Stimulated activated CD4-positive, alpha-beta T cell treated with anti-CD3 and anti-CD28 coated beads, Interleukin-15, amount 100 ng/mL, for 1 hour (primary cell): ENCODE measurements at places on chromosomes 4 and X.

DNA sequence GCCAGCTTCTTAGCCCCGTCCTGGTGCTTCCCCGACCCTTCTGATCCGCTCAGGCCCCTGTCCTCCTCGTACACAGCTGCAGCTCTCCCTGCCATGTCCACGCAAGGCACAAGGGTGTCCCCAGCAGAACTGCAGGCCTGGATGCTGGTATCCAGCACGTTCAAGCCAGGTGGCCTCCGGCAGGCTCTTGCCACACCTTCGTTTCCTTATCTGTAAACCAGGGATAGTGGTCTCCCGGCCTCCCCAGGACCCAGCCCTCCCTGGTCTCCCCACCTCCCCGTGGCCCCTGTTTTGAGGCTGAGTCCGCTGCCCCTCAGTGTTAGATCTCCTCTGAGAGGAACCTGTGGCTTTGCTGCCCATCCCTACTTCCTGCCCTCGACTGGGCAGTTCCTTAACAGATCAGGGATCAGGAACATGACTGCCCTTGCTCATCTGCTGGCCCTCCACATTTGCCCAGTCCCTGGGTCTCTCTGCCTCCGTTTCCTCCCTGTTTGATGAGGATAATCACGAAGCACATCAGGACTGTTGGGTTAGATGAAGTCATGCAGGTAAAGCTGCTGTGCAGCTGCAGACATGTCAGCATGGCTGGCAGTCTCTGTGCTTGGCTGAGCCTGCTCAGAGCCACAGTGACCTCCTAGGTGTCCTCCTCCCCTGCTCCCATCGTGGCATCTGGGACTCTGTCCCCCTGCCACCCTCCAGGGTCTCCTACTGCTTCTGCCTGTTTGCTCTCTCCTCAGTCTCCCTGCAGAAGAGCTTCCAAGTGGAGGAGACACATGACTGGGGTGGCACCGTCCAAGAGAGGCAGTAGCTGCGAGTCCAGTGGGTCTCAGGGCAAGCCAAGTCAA is 32.9 kb downstream of the PIGG start:
- DNase-seq: no peak

GRCh38 chr4:84673475-84674240 is 90.7 kb downstream of the CDS1 start:
- DNase-seq: no peak

DNA sequence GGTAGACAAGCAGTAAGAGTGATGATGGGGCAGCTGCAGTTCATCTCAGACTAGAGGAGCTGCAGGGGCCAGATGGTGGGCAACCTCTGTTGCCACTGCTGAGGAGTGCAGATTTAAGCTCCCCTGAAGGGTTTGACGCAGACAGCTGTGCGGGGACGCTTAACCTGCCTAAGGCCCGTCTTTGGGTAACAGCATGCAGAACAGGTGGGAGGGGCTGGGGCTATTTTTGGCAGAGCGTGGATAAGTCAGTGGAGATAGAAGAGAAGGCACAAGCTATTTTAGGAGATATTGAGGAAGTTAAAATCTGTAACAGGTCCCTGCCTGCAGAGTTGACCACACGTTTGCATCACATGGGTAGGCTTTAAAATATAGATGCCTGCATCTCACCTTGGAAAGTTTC is 10.5 kb downstream of the CD99 start:
- no peak for DNase-seq

DNA sequence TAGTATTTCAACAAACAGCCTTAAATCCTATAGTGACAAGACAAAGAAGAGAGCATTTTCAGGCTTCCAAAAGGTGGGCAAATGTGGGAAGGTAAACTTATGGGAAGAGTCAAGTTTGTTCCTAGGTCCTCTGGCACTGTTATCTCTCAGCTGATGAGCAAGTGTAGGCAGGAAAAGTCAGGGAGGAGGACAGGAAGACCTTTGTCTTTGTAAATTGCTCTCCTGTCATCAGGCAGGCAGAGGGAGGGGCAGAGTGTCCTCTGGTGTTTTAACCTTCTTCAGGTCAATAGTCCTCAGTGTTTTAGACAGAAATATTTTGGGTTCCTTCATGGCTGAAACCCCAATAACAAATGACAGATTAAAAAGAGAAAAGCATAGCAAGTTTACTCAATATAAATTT is 13.5 kb upstream of the GEMIN8 start:
- no peak for DNase-seq

DNA sequence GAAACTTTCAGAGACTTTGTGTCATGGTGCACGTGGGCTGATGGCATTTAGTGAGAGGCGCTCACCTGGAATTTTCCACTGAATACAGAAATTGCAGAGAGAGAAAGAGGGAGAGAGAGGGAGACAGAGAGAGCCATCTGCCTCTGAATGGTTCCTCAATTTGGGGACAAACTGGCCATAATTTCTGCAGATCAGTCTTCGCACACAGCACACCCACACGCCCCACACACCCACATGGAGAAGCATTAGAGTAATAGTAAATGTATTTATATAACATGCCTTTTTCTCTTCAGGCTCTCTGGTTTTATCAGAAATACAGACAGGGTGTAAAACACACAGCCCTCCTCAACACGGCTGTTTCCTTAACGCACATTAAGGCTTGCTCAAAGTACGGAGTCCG is 38.6 kb downstream of the PRKX start:
- no peak for DNase-seq

DNA sequence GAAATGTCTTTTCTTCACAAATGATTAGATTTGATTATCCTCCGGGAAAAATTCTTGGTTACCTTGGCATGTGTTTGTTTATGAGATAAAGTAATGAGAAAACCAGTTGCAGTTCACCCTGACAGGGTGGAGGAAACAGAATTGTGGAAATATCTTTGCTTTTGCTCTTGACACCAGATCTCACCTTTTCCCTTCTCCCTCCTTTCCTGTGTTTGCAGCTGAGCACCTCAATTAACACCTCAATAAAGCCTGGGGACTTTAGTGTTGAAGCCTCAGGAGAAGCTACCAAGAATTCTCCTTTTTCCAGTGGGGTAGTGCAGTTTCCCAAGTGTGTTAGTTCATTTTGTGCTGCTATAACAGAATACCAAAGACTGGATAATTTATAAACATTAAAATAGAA is 350.8 kb upstream of the IGFBP7 start:
- DNase-seq: no peak

DNA sequence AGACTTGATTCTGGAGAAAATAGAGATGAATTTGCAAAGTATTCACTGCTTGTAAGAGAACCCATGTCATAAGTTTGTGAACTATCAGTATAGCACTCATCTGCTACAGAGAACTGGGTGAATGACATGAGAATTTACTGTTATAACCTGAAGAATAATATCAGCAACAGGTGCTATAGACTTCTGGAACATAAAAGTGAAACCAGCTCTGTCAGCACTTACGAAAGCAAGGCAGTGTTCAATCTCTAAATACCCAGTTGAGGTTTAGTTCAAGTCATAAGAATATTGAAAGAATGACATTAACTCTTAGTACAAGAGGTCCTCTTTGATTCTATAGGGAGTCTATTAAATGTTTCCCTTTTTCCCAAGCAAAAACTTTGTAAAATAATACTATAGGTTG is 232.9 kb upstream of the ANKRD50 start:
- no peak for DNase-seq

DNA sequence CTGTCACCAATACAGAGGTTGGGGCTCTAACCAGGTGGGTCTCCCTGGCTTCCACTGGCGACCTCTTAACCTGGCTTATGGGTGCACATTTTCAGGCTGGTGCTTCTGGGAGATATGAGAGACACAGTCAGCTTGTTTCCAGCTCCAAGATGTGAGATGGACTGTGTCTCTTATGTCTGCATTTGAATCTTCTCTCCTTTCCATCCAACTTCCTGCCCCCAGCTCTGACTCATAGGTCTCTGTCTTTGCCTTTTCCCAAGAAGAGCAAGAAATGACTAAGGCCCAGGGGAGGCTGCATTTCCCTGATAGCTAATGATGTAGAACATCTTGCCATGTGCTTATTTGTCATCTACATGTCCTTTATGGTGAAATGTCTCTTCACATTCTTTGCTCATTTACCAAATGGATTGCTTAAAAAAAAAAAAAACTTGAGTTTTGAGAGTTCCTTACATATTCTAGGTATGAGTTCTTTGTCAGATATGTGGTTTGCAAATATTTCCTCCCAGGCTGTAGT is 3.2 kb upstream of the UXT start:
- no peak for DNase-seq

- no peak for DNase-seq
Measured at GRCh38 chr4:626201-627091, 1.1 kb downstream of the PDE6B start.

DNA sequence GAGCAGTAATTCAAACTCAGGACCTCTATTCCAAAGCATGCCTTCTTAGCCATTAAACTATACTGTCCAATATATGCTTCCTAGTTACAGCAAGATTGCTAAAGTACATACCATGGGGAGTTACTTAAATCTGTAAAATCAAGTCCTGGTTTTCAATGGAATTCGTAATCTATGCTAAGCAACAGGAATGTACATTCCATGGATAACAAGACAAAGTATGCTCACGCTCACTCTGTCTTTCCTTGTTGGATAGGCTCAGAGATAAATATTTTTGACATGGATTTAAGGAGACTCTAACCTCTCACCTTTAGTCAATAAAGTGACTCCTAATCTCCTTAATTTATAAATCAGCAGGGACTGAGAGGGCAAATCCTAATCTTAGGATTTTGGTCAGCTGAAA is 47.3 kb upstream of the STK26 start:
- DNase-seq: no peak

DNA sequence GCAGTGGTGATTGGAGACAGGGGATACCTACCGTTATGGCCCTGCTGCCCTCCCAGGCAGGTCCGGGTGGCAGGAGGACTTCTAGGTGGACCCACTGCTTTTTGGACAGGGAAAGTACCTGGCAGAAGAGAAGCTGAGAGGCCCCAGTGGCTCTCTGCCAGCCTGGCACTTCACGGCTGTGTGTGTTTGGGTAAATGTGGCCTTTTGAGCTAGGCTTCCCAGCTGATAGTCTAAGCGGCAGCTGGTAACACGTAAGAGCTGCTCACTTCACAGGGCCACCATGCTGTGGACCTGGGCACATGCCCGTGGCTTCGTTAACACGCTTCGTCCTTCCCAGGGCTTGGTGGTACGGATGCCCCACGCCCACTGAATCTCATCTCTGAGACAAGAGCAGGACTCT is 92.0 kb upstream of the CLCN4 start:
- no peak for DNase-seq

GRCh38 chrX:154476821-154477220 is 2.3 kb downstream of the LAGE3 start:
- no peak for DNase-seq

GRCh38 chrX:32191316-32191715 is 1020.0 kb downstream of the DMD start:
- no peak for DNase-seq
